ENCODE measurements at places on chromosomes 6 and 20. TPM values are rescaled to one million over a fixed set of nuclear protein-coding genes. Genes with fewer than 3 reads are reported as not detected.

DNA sequence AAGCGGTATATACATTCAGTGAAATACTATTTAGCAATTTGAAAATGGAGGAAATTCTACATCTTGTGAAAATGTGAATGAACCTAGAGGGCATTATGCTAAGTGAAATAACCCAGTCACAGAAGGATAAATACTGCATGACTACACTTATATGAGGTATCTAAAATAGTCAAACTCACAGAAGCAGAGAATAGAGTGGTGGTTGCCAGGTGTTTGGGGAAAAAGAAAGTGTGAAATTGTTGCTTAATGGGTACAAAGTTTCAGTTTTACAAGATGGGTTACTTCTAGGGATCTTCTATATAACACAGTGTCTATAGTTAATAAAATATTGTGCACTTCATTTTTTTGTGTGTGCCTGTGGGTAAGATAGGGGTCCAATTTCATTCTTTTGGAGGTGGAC is 1152.0 kb downstream of the EPHA7 start:
- no peak for DNase-seq
- no peaks in the 10 kb centered on the region for H3K36me3 ChIP-seq
- H3K4me1 ChIP-seq = no peaks in the 10 kb centered on the region
- no peak overlapping the region for H3K4me3 ChIP-seq

DNA sequence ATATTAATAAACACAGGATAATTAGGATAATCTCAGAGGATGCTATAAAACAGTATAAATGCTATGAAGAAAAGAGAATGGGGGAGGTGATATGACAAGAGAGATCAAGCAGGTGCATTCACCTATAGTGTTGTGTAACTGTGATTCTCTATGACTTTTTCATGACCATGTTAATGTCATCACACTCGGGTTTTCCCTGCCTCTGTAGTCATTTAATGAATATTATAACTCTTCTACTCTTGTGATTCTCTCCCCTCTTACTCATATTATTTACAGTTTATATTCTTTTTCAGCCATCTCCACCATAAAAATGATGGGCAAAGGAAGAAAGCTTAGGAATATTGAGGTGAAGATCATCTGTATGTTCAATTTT is 106.9 kb upstream of the SGK1 start:
- H3K4me3 ChIP-seq = no peak overlapping the region
- no peaks in the 10 kb centered on the region for H3K27me3 ChIP-seq
- DNase-seq = no peak
- no peaks in the 10 kb centered on the region for H3K4me1 ChIP-seq

SLC22A2 gene
- not detected for total RNA-seq

DNA sequence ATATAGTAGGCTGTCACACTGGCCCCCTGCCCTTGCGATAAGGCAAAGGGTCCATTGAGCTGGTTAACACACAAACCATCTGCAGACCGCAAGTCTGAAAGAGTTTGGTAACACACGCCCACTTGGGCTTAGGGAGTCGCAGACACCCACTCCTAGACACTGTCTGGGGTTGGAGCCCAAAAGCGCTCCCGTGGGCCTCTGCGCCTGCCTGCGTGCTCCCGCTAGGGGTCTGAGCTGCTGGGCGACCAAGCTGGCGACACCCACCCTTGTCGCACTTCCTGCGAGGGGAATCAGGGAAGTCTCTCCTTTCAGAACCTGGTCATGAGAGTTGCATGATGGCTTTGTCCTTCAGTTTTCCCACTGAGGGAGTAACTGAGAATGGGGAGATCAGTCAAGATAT is 653.0 kb downstream of the HTR1B start:
- no peak for DNase-seq
- H3K4me3 ChIP-seq = no peak overlapping the region
- no peaks in the 10 kb centered on the region for H3K27me3 ChIP-seq
- no peak overlapping the region for H3K27ac ChIP-seq

DHX35 gene
- total RNA-seq = 13.0 TPM

DNA sequence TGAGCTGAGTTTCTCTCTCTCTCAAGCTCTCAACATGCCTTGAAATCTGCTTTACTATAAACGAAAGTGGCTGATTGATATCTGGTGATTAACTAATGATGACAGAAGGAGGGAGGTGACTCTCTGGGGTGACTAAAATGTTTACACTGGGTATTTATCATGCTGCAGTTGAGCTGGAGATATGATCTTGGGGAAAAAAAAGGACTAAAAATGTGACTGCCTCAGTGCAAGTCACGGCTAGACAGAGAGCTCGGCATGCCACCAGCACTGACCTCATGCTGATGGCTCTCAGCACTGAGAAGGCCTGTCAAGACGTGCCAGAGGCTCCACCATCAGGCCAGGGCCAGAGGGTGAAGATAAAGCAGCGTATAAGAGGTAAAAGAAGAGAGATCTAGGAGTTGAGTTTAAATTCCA is 103.1 kb upstream of the SPACA1 start:
- peaks cover 19% of the 10 kb centered on the region for H3K4me1 ChIP-seq
- H3K4me3 ChIP-seq = no peak overlapping the region
- H3K27ac ChIP-seq = peak overlapping the region; percentile 4
- H3K27me3 ChIP-seq = no peaks in the 10 kb centered on the region

Measured in vagina (tissue), 2 donors.